Right ventricle myocardium superior (tissue), 1 donor: ENCODE measurements at places on chromosomes 16 and 17.
A peak's percentile ranks its signal among the peaks of the same experiment; 100 is the strongest.

- no peak for DNase-seq
These were observed 3.3 kb downstream of the ATPAF2 start for GRCh38 chr17:18035704-18036103.

DNA sequence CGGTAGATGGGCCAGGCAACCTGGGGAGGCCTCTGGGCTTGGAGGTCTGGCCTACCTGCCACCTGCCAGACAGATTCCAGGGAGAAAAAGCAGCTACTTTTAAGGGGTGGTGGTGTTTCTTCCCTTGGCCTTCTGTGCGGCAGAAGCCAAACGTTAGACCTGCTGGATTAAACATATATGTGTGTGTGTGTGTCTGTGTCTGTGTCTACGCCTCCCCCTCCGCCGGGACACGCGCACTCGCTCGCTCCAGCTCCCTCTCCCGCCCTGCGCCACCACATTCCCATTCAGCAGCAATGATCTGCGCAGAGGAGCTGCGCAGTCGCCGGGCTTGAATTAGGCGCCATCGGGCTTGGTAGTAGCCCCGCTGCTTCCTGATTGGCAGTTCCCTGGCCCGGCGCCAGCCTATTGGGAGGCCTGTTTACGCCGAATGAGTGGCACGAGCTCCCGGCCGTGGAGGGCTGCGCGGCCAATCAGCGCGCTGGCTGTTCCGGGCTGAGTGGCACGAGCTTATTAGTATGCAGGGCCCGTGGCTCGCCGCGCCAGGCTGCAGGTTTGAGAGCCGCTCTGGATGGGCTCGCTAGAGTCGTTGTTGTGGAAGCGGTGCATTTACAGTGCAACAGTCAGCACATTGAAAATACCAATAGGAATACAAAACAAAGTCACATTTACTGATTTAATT is at the start of gene BAHCC1:
Gene BAHCC1, plus strand, starts transcription at position 537 of the 679 bp plus-strand sequence. CDS start 4,283 bp downstream, outside the sequence.
- peak; percentile 100 for DNase-seq

DNA sequence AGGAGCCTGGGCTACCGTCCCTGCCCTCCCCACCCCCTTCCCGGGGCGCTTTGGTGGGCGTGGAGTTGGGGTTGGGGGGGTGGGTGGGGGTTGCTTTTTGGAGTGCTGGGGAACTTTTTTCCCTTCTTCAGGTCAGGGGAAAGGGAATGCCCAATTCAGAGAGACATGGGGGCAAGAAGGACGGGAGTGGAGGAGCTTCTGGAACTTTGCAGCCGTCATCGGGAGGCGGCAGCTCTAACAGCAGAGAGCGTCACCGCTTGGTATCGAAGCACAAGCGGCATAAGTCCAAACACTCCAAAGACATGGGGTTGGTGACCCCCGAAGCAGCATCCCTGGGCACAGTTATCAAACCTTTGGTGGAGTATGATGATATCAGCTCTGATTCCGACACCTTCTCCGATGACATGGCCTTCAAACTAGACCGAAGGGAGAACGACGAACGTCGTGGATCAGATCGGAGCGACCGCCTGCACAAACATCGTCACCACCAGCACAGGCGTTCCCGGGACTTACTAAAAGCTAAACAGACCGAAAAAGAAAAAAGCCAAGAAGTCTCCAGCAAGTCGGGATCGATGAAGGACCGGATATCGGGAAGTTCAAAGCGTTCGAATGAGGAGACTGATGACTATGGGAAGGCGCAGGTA is 762 bp downstream of the CDK12 start:
- no peak for DNase-seq

DNA sequence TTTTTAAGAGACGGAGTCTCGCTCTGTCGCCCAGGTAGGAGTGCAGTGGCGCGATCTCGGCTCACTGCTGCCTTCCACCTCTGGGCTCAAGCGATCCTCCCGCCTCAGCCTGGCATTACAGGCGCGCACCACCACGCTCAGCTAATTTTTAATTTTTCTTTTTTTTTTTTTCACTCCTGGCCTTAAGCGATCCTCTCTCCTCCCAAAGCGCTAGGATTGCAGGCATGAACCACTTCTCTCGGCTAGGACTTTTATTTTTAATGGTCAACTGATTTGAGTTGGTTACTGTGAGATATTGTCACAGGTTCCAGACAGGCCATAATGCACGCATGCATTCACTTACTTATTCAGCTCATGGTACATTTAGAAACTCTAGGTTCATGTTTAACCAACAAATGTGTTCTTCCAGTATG is 888 bp downstream of the PIGW start:
- no peak for DNase-seq

- DNase-seq: no peak
These were observed 110.2 kb upstream of the NLRP1 start for GRCh38 chr17:5694551-5694950.

DNA sequence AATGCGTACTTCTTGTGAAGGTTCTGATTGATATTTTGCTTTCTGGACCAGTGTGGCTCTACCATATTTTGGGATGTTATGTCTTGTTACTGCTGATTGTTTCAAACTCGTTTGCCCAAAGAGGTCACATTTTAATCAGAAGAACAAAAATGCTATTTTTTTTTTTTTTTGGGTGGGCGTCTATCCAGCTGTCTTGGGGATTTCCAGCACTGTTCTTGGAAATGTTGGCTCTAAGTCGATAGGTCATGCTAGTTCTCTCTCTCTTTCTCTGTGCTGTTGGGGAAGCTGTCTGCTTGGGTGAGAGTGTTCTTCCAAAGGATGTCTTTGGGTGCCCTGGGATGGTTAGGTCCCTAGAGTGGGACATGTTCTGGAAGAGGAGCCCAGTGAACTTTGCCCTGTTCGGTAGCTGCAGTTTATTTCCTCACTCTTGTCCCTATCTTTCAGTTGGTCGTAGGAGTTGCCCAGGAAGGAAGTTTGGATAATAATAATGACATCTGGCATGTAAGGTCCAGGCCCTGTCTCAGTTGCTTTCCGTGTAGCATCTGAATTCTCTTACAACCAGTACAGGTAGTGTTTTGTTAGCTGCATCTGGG is 2.9 kb downstream of the IRF8 start:
- DNase-seq: no peak

GRCh38 chr16:52167328-52167727 is 379.6 kb downstream of the TOX3 start:
- no peak for DNase-seq

DNA sequence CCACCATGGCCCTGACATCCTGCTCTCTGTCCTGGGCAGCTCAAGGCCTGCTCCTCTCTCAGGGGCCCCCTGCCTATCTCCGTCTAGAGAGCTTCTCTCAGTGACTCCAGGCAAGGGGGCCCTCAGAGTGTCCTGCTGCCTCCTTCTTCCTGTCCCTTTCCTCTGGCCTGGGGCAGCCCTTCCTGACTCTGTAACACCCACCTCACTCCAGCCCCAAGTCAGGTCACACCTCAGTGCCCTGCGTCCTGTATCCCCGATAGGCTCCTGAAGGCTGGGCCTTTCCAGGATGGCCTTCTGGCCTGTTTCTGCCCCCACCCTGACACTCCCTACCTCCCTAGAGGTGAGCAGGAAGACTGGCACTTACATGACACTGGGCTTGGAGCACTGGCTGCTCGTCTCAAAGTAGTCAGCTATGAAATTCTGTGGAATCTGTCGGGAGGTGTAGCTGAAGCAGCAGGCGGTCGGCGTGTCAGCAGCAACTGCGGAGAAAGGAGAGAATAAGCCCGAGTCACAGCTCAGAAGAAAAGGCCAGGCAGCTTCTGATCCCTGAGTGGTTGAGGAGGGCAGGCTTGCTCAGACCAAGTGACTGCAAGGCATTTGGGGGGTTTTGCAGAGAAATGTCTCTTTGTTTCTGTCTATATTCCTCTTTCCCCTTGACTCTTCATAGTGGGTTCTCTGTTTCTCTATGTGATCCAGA is 976 bp downstream of the CCL3L1 start:
- no peak for DNase-seq

DNA sequence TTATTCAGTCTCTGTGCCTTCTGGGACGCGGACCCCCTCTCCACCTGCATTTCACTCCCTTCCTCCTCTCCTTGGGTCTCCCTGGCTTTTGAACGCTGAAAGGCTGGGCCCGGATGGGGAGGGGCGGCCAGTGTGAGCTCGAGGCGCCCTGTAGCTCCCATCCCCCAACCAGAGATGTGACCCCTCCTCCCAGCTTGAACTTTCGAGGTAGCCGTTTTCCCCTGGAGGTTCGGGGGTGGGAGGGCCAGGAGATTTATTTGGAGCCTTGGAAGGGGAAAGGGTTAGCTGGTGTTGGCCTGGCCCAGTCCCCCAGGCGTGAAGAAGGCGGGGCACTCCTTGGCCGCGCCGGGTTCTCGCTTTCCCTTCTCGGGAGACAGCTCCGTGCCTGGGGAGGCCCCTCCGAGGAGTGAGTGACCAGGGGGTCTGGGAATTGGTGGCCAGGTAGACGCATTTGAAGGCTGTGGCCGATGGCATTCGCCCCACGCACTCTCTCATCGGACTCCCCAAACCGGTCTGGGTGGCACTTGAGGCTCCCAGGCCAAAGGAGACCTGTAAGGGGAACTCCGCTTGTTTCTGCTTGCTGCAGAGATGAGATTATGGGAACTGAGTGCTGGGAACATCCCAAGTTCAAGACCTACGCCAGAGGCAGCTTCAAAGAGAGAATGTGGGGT is 942 bp downstream of the LDAF1 start:
- DNase-seq: peak; percentile 66

DNA sequence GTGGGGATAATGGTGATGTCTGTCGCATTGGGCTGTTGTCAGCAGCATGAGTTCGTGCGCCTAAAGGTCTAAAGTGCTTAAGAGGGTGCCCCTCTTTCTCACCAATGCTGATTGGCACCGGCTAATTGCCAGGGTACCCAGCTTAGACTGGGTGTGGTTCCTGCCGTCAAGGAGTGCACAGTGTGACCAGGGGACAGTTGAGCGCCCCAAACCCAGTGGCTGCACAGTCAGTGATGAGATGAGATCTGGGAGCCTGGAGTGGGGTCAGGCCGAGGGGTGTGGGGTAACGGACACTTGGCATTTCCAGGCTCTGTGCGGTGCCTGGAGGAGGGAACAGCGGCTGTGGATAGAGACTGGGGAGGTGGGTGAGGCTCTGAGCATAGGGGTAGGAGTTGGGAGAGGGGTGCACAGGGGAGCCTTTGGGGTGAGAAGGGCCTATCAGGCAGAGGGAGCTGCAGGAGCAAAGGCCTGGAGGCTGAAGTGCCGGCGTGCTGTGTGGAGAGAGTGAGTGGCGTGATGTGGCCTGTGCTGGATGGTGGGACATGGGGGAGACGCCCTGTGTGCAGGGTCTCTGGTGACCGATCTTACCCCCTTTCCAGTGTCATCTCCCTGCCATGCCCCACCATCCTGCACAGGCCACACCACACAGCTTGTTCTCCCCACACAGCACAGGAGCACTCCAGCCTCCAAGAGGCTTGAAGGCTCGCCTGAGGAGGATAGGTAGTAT is 58.3 kb downstream of the SNX20 start:
- DNase-seq: no peak
